Stimulated activated CD8-positive, alpha-beta memory T cell treated with anti-CD3 and anti-CD28 coated beads, Interleukin-12 subunit alpha, Interleukin-12 subunit beta, amount 100 ng/mL, for 4 hours (primary cell): ENCODE measurements at places on chromosomes 2 and 18.

DNA sequence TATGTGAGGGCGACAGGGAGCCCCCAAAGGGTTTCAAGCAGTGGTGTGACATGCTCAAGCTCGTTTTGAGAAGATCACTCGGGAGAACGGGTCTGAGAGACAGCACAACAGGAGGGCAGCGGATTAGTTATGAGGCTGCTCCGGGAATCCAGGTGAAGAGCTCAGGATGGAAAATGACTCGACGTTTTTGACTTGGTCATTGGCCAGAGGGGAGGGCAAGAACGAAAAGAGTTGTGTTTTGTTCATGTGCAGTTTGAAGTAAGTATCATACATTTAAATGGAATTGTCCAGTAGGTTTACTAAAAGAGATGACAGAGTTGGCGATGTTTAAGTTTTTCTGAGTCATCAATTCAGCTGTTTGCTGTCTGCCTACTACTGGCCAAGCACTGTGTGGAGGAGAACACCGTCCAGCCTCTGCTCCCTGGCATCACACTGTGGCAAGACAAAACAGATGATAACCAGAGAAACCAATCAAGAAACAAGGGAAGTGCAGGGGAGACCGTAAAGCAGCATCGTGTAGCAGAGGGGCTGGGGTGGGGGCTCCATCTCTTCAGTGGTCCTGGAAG, 25.3 kb upstream of the ANXA4 start:
- DNase-seq, result no peak

- DNase-seq, result no peak
Measured at GRCh38 chr2:67374949-67375348, 22.2 kb upstream of the ETAA1 start.

DNA sequence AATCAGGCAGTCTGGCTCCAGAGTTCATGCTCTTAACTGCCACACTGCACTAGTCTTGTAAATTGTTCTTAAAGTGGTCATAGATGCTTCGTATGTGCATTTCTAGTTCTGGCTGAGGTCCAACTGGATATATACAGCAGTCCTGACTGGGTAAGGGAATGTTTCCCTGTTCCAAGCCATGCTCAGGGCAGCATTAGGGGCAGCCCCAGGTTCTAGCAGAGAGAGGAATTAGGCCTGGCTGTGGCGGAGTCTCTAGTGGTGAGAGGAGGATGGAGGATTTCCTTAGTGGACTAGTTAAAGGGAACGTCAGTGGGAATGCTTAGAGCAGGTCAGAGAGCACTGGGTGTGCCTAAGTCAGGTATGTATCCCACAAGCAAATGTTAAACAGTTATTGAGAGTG, 28.0 kb downstream of the UBE2E3 start:
- no peak for DNase-seq

DNA sequence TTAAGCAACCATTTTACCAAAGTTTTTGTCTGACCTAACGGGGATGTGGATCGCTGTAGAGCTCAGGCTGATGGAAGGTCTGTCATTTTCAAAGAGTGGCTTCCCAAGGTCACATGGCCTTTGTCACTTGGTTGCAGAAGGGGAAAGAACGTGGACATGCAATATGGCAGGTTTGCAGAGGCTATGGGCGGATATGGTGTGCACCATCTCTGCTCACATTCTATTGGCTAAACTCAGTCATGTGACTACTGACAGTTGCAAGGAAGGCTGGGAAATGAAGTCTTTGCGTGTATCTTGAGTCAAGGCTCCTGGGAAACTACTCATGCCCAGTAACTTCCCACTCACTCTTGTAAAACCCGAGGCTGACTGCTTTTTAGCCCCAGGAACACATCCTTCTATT, 96.8 kb downstream of the ST6GAL2 start:
- DNase-seq, result no peak

DNA sequence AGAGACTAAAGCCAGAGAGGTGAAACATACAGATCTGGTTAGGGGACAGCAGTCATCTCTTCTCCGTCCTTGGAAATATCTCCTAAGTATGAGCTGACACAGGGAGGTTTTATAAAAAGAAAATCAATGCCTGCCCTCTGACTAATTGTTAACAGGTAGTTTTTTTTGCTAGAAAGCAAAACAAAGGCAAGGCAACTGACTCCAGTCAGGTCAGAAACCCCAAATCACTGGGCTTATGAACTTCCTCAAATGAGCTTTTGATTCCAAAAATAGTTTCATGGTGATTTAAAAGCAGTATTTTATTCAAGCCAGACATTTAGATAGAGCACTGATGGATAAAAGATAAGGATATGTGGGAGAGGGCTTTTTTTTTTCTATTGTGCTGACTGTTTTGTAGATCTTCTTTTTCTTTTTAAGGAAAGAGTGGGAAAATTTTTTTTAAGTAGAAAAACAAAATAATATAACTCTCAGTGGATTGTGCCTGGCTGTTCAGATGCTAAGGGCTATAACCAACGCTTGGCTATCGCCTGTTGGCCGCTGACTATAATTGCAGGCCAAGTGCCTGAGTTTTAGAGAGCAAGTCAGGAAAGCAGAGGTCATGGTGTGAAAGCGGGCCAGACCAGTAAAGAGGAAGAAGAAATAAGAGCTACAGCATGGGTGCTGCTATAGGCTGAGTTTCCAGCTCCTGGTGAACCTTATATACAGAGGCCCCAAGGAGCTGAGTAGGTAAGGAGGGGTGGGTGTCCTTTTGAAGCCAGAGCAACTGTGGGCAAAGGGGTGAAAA, 44.9 kb downstream of the MRPL35 start:
- DNase-seq, result no peak

DNA sequence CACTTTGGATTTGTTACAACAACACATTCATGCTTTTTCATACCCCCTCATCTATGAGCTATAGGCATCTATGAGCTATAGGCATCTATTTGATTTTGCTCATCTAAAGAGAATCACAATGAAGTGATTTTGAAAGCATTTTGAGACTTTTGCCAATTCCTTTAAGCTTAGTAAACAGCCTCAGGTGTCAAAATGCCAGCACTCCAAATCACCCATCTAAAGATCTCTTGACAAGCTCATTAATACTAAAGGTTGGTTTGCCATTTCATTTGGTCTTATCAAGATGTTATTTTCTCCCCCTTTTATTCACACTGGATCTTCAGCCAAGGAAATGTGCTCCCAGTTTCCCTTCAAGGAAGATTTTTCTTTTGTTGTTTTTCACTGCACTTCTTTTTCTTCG, 110.7 kb upstream of the TLK1 start:
- no peak for DNase-seq

- DNase-seq, result no peak
Measured at GRCh38 chr18:48320639-48320945, 88.6 kb downstream of the ZBTB7C start.
